ENCODE measurements at places on chromosomes 4 and X.

- DNase-seq = no peak
Observed at GRCh38 chr4:38669208-38669607, 5.2 kb downstream of the KLF3 start.

DNA sequence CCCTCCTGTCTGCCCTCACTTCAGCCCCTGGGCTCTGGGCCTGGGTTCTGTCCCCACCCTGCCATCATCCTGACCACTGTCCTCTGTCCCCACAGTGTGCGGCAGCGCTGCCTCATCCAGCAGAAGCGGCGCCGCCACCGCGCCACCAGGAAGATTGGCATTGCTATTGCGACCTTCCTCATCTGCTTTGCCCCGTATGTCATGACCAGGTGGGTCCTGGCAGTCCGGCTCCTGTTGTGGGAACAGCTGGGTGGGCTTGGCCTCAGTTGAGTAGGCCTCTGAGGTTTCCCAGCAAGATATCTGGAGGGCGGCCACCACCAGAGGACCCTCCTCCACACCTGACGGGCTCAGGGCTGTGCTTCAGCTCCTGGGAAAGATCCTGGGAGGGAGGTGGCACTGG is 2.2 kb downstream of the GPR78 start:
- DNase-seq = no peak

DNA sequence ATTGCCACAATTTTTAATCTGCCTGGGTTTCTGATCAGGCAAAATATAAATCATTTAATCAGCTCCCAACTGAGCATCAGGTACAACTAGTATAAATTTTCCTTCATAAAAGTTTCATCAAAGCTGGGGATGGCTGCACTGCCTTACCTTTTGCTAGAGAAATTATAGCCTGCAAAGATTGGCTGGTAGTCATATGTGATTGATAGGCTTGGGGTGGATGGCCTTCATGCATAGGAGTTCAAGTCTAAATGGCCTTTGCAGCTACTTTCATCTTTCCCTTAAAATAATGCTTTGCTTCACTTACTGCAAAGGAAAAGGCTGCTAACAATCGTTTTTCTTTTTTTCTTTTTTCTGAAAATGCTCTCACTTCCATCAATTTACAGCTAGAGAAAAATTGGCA is 739.7 kb downstream of the CENPC start:
- no peak for DNase-seq

DNA sequence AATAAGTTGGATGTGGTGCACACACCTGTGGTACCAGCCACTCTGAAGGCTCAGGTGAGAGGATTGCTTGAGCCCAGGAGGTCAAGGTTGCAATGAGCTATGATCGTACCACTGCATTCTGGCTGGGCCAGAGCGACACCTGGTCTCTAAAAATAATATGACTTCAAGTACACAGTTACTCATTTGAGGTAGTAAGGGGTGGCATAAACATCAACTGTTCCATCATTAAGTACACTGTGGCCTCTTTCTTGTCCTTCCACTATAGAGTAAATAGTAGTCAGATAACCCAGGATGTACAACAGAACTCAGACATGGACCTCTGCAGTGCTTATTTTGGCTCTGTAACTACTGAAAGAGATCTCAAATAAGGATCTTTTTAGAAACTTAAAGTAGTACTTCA is 10.6 kb downstream of the FAM9B start:
- no peak for DNase-seq

DNA sequence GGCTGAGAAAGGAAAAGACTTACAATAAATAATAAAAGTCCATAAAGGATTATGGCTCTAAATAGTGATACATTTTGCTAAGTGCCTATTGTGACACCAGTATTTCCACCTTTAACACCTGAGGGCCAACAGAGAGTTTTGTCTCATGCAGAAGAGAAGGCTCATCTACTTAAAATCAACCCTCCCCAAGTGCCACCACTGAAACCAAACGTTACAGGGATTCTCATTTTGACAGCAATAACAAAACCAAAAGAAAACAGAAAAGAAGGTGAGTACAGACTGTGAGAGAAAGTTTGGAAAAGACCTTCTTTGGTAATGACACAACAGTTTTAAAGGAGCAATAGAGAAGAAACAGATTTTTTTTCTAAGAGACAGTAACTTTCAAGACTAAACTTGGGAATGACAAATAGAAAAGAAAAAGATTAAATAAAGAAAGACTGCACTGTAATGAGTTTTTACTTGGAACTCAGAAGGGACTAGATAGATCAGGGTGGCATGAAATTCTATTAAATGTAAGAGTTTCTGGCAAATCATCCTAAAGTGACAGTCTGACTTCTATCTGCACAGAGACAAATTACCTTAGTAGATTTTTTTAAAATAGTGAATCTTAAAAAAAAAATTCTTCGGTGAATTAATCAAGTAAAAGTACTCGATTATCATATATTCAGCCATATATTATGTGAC is 109.7 kb downstream of the ZNF827 start:
- DNase-seq = no peak

- DNase-seq = no peak
Observed at GRCh38 chr4:89700766-89701423, 136.1 kb downstream of the SNCA start.

DNA sequence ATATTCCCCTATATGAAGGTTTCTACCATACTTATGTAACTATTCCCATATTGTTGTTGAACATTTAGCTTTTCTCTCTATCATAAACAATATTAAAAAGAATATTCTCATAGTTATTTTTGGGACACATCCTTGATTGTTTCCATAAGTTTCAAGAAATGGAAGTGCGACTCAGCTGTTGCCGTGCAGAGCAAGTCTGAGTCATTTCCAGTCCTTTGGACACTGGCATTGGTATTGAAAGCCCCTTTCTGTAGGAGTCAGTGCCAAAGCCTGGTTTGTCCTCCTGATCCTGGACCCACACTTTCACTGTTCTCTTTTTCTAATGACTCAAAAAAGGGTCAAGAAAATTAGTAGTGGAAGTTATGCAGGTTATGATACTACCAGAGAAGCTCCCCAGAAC is 108.3 kb upstream of the DIAPH2 start:
- DNase-seq = no peak

DNA sequence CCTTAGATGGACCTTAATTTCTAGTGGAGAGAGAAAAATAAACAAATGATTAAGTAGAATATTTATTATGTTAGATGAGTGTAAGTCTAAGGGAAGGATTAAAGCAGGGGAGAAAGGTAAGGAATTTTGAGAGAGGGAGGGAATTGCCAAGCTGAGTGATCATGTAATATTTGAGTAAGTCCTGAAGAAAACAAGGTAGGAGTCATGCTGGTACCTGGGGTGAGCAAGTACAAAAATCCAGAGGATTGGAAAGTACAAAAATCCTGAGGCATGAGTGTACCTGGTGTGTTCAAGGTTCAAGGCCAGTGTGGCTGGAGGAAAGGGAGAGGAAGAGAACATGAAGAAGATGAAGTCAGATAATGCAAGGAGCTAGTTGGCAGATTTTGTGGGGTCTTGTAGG is 87.2 kb upstream of the MYOZ2 start:
- no peak for DNase-seq

DNA sequence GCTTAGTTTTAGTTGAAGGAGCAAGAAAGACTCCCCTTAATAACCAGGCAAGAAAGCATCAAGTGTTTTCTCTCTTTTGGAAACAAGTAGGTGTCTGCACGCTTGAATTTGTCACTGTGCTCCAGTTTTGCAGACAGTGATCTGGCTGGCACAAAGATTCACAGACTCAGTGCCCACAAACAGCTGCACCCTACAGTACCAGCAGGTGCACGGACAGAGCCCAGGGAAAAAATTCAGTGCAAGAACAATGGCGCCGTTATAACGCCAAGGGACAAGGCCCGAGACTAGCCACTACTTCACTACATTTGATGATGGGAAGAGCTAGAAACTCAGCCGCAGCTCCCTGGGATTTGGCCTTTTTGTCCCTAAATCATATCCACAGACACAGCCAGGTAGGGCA is 56.0 kb downstream of the ZNF827 start:
- DNase-seq = no peak

DNA sequence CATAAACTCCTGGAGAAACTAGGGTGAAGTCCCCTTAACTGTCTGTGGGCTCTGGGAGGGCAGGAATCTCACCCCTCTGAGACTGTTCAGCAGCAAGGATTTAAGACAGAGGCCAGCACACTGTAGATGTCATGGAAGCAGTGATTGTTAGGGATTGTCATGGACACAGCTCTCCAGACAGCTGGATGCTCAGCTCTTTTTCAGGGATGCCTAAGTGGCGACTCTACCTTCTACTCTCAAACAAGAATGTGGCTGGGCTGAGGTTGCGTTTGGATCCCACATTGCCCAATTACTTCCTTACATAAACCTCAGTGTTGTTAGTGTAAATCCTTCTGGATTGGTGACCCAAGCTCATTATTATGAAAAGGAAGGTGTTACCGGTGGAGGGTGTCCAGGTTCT is 291.9 kb upstream of the VCX3A start:
- no peak for DNase-seq

DNA sequence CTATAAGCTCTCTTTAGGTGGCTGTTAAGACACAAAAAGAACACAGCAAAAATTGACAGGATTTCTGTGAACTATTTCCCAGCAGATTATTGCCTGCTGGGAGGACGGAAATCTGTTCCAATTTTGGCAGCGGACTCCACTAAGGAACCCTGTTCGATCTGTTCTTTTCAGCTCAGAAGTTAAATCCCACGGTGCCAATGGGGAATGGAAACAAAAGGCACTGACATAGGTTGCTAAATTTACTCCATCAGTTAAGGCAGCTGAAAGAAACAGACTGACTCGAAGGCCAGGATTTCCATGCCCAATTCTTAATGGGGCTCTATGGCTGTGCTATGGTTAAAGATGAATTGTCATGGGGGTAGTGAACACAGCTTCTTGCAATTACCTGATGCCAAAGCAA is 126.5 kb upstream of the HPGD start:
- DNase-seq = no peak

- DNase-seq = no peak
Observed at GRCh38 chrX:71177327-71177726, 32.7 kb downstream of the NLGN3 start.

DNA sequence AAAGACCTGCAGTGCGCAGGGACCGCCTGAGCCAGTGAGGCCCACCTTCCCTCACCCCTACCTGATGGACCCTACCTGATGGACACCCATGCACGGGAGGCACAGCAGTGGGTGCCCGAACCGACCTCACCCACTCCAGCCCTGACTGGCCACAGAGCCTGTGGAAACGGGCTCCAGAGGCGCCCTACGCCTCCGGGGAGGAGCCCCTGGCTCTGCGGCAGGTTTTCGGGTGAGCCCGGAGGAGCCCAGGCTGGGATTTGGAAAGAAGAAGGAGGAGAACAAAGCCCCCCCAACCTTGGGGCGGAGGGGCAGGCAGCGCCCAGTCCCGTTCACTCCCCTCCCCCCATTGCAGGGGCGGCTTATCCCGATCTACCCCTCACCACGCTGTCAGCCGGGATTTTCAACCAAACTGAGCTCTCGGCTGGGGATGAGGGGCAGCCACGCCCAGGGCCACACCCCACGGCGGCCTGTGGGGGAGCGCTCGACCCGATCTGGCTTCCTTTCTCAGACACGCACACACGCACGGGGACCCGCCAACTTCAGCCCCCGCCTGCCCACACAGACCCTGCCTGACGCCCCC is 675 bp downstream of the L1CAM start:
- no peak for DNase-seq

DNA sequence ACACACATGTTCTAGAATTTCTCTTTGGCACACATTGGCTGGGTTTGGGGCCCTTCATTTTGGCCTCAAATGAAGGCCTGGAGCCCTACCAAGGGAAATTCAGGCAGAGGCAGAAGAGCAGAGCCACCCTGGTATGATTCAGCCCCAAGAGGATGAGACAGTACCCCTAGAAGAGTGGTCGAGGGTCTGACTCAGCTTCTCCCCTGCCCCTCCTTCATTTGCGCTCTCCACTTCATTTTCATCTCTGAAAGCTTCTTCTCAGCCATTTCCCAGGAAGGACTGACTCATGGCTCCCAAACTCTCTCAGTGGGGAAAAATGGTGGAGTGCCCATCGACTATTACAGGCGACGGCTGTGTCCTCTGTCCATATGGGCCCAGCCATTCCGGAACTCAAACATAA is 43.5 kb downstream of the MAMLD1 start:
- no peak for DNase-seq

DNA sequence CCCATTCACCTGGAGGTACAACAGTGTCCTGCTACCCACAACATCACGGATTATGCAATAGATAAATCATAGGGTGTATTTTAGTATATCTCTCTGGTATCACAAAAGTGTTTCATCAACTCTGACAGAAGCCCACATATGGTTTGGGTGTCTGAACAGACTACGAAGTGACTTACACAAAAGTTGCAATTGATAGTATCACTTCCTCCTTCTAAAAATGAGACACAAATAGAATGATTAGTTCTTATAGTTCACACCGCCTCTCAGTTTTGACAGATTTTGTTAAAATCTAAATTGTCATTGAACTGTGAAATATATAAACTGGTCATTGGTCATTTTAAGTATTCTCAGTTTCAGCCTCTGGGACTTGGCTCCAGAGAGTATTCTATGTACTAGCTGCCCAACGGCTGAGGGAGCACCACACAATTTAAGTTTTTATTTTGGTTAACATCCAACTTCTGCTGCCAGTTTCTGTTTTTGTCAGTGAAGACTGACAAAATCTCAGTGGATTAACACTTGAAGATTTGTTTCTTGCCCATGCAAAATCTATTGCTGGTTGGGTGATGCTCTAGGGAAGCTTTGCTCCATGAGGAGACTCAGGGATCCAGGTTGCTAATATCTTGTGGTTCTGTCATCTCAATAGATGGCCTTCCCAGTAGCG is 113.8 kb upstream of the PUDP start:
- no peak for DNase-seq

- no peak for DNase-seq
Observed at GRCh38 chrX:126982158-126982557, 162.6 kb downstream of the PRR32 start.

GRCh38 chr4:150080337-150080736 is 2.1 kb downstream of the DCLK2 start:
- no peak for DNase-seq

DNA sequence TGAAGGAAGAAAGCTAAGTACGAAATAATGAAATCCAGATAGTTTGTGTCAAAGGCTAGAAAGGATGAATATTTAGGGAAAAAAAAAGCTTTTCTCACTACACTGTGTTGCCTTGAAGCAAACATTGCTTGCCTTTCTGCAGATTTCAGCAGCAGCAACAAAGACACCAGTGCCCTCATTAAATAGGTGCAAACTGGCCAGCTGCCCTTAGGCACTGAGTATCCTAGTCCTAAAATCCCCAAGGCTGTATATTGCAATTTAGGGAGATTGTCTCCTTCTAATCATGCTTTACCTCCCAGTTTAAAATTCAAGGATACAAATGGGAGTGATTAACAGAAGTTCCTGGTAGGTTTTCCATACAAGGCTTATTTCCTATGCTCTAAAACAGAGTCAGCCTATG is 8.6 kb upstream of the FAT4 start:
- no peak for DNase-seq

DNA sequence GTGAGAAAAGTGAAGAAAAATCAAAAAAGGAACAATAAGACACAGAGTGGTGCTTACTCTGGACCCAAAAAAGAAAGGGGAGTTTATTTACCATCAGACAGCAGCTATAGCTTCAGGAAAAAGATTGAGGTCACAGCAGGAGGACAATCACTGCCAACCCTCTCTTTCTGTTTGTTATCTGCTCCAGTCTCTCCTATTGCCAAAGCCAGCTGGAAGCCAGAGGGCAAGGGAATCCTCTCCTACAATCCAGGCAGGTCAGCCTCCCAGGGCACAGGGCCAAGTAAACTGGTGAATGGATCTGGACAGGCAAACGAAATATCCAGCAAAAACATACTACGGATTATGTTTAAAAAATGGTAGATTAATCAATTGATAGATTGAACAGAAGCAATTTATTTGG is 306.9 kb upstream of the SLIT2 start:
- no peak for DNase-seq
